ENCODE measurements at places on chromosomes 11 and 22.
A peak's percentile ranks its signal among the peaks of the same experiment; 100 is the strongest.

GRCh38 chr11:514606-515005 lies 7.6 kb upstream of the RNH1 start:
- DNase-seq: no peak

- DNase-seq: no peak
Measured at GRCh38 chr22:29069463-29069862, 3.4 kb upstream of the KREMEN1 start.

DNA sequence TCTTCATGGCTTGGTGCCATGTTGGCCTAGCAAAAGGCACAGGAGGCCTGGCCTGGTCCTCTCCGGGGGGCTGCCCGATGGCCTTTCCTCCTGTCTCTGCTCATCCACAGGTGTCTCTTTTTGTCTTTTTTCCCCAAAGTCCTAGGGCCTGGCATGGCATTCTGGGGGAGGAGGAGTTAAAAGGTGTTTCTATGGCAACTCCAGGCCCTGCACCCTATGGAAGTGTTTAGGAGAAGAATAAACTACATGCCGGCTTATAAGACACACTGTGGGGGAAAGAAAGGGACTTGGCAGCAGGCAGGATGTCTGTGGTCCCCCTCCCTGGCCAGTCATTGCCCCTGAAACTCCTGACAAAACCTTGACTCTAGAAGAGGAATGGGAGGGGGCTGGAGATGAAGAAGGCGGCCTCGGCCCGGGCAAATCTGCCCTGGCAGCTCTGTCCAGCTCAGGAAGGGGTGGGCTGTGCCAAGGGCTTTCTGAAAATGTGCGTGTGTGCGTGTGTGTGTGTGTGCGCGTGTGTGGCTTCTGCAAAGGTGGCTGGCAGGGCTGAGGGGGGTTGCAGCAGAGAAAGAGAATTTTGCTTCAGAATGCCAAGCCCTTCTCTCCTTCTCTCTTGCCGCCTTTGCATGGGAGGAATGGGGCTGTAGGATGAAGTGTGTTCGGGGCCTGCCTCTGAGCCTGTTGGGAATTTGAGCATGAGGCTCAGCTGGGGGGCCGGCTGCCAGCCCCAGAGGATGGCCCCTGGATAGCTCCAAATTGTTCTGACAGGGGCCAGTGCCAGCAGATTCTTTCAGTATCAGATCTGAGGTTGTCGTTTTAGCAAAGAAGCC lies 3.2 kb downstream of the TIMP3 start:
- DNase-seq: no peak

- DNase-seq: no peak
Measured at GRCh38 chr11:116421529-116422185, 351.1 kb downstream of the BUD13 start.

DNA sequence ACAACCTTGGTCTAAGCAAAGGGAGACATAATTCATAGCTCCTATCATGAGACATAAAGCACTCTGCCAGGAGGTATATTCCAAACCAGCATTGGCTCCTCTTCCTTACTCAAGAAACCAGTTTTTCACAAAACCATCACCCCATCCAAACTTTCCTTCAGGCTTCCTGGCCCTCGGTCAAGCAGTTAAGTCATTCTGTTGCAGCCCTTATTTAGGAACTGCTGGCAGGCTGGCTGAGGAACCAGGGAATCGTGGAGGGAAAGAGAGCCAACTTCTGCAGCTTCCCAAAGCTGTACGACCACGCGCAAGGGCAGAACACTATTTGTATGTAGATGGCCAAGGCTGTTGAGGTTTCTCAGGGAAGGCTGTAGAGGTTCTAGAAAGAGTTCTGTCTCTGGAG lies 680 bp downstream of the IFT46 start:
- DNase-seq: no peak

DNA sequence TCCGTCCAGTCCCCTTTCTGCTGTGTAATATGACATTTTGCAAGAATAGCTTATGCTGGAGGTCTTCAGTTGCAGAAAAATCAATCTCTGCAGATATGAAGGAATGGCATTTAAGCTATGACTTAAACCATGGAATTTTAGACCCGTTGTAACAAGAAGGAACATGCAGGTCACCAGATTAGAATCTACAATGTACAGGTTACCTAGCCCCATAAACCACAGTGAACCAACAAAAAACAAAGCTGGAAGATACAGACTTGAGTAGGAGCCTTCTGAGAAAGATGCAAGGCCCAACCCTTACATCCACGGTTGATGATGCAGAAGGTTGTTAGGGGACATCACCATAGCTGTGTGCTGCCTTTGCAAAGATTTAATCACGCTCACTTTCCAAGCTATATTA lies 132.5 kb downstream of the WT1 start:
- DNase-seq: no peak

- no peak for DNase-seq
Measured at GRCh38 chr11:68517121-68517741, 56.7 kb downstream of the PPP6R3 start.

GRCh38 chr11:105046898-105047579 lies 1.9 kb upstream of the CARD16 start:
- DNase-seq: no peak

- DNase-seq: no peak
Measured at GRCh38 chr22:29716814-29717545, 2.8 kb upstream of the CABP7 start.

GRCh38 chr22:41369837-41370236 lies 11.9 kb upstream of the TEF start:
- DNase-seq: no peak

GRCh38 chr22:19094393-19094997 lies 27.7 kb downstream of the DGCR2 start:
- no peak for DNase-seq

DNA sequence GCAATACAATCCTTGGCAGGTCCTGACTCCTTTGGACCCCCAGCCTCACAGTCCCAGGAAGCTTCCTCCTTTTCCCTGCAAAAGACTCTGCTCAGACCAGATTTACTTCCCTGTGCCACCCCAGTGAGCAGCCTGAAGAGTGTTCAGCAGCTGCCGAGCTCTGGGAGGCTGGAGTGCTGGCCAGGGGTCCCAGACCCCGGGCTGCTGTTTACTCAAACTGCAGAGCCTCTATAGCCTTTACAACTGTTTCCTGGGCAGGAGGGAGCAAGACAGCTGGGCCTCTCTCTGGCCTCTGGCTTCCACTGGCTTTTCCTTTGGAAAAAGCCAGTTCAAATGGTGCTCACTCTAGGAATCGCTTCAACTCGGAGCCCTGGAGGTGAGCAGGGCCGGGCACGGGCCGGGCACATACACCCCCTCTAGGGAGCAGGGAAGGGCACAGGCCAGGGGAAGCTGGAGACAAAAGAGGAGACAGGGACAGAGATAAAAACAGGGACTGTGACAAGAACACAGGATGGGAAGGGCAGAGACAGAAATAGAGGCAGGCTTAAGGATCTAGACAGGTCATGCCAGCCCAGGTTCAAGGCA lies 932 bp downstream of the IRAG1 start:
- no peak for DNase-seq

GRCh38 chr11:63489879-63490278 lies 1.1 kb downstream of the PLAAT5 start:
- no peak for DNase-seq

GRCh38 chr11:121293288-121293594 lies 670 bp downstream of the SC5D start:
- no peak for DNase-seq

GRCh38 chr22:47188261-47189055 lies 426.0 kb downstream of the TBC1D22A start:
- DNase-seq: no peak

DNA sequence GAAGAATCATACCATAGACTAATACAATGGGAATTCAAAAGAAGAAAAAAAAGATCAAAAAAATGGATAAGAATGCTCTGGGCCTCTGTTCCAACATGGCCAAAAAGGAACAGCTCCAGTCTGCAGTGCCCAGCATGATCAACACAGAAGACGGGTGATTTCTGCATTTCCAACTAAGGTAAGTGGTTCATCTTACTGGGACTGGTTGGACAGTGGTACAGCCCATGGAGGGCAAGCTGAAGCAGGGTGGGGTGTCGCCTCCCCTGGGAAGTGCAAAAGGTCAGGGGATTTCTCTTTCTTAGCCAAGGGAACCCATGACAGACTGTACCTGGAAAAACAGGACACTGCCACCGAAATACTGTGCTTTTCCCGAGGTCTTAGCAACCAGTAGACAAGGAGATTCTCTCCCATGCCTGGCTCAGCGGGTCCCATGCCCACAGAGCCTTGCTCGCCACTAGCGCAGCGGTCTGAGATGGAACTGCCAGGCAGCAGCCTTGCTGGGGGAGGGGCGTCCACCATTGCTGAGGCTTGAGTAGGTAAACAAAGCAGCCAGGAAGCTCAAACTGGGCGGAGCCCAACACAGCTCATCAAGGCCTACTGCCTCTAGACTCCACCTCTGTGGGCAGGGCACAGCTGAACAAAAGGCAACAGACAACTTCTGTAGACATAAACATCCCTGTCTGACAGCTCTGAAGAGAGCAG lies 428.4 kb downstream of the MN1 start:
- DNase-seq: no peak

DNA sequence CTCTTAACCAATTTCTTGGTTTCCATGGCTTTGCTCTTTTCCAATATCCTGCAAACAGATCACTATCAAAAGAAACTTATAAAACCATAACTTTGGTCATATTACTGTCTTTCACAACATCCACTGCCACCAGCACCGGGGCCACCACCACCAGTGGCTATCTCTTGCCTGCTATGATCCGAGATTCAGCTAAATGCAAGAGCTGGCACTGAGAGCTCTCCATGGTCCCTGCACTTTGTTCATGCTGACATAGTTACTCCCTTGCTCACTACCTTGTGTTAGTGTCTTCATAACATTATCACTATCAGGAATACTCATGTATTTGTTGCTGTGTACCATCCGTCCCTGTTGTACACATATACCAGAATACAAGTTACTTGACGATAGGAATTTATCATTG lies 299.0 kb downstream of the ETS1 start:
- DNase-seq: no peak

- no peak for DNase-seq
Measured at GRCh38 chr22:41844036-41844435, 11.1 kb downstream of the SREBF2 start.

DNA sequence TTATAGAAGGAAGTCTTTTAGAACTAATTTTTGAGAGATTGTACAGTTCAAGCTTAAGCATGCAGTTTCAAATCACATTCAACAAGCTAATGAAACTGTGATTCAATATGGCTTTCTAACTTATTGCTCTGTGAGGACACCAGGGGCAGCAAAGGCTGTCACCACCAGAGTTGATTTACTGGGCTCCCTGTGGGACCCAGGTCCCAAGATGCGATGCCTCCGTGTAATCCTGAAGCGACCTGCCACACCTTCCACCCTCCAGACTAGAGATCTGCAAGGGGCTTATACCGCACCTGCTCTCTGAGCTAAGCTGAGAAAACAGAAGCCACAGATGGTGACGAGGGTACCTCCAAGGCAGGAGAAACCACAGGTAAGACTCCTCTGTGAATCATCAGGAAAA lies 918 bp upstream of the OR51Q1 start:
- no peak for DNase-seq

- DNase-seq: no peak
Measured at GRCh38 chr22:35064664-35065063, 1.3 kb upstream of the ISX start.

DNA sequence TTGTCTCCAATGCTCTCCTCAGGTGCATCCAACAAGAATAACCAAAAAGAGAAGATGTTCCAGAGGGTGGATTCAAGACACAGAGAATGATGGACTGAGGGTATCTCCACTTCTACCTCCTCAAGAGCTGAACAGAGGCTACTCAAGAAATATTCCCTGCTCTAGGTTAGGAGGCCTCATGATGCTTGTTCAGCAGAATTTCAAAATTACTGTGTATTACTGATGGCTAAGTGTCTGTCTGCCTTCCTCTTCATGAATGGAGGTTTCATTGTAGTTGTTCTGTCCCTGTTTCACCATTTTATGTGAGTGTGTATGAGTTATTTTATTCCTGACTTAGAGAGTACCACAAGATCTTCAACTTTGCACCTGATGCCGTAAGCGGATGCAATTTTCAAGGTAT lies 76.8 kb downstream of the JRKL start:
- DNase-seq: no peak

GRCh38 chr11:44305470-44306051 lies 4.4 kb downstream of the ALX4 start:
- DNase-seq: peak; percentile 5

GRCh38 chr11:850775-851763 lies 8.4 kb downstream of the TSPAN4 start:
- no peak for DNase-seq

DNA sequence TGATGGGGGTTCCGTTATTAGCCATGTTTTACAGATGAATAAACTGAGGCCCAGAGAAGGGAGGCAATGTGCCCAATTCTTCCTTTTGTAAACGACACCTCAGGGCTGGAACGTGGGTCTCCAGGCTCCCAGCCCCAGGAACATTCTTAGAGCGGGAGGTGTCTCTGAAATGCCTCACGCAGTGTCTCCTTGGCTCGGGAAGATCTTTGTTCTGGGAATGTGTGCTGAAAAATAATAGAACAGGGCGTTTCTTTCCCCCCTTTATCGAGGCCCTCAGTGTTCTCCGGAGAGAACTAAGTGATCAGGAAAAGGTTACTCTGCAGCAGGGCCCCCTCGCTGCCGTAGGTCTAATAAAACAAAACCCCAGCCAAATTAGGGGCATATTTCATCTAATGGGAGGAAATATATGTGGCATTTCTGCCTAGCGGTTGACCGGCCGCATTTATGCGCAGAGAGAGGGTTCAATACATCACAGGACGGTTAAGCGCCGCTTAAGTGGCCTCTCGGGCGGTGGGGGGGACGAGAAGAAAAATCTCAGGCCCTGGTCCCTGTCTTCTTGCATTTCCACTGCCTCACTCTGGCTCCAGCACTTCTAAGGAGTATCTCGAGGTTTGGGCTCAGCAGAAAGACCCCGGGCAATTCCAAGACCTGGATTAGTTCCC lies 564.3 kb downstream of the MN1 start:
- no peak for DNase-seq

- DNase-seq: peak; percentile 25
Measured at GRCh38 chr11:119056421-119056999, 495 bp downstream of the HYOU1 start.

DNA sequence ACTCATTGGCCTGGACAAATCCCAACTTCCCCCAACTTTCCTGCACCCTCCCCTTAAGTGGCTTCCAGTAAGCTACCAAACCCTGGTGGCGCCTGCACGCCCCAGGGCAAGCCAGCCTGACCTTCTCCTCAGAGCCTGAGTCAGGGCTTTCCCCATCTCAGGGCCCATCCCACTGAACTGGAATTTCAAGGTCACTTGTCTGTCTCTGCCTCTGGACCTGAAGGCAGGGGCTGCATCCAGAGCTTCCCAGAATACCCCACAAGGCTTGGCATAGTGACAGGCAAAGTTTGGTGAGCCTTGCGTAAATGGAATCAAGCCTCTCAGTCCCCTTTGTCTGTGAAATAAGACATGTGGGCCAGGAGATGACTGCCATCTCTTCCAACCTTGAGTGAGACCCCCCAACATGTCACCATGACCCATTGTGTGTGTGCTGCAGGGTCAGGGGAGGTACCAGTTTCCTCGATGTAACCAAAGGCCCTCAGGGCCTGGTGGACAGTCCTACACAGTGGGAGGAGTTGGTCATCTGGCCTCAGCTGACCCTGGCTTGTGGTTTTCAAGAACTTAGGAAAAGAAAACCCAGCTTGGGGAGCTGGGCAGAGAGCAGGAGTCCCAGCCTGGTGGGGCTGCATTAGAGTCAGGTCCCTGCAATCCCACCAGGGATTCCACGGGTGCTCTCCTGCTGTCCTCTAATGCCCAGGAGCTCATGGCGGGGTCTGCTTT lies 8.9 kb downstream of the ALX4 start:
- no peak for DNase-seq

GRCh38 chr22:32861330-32861729 lies 59.8 kb downstream of the TIMP3 start:
- DNase-seq: no peak

All from stimulated activated CD4-positive, alpha-beta T cell treated with anti-CD3 and anti-CD28 coated beads, Interleukin-1b, Interleukin-23, amount 100 ng/mL, for 4 hours (primary cell).